ENCODE measurements at places on chromosomes 1 and 21.

- DNase-seq: peak; percentile 52
Measured at GRCh38 chr1:26015358-26015757, 6.2 kb upstream of the EXTL1 start.

DNA sequence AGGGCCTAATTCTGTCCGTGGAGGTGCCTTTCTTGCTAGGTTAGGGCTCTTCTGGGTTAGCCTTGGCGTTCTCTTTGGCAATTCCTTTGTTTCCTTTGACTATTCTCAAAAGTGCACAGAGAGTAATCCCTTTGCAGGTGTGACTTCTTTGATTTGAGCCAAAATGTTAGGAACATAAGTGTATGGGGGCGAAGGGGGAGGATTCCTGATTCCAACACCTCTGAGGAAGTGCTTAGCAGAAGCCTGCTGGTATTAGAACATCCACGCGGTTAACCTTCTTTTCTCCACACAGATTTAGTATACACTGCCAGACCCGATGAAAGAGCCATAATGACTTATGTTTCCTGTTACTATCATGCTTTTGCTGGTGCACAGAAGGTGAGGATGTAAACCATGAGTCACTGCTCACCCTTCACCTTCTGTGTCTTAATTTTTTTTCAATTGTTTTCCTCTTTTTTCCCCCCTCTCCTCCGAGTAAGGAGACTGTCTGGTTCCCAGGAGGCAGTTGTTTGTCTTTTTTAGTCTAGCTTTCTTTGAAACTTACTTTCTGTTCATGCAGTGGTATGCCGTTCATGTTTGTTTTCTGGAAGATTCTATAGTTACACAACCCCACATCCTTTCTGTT is 48.0 kb downstream of the ACTN2 start:
- no peak for DNase-seq

DNA sequence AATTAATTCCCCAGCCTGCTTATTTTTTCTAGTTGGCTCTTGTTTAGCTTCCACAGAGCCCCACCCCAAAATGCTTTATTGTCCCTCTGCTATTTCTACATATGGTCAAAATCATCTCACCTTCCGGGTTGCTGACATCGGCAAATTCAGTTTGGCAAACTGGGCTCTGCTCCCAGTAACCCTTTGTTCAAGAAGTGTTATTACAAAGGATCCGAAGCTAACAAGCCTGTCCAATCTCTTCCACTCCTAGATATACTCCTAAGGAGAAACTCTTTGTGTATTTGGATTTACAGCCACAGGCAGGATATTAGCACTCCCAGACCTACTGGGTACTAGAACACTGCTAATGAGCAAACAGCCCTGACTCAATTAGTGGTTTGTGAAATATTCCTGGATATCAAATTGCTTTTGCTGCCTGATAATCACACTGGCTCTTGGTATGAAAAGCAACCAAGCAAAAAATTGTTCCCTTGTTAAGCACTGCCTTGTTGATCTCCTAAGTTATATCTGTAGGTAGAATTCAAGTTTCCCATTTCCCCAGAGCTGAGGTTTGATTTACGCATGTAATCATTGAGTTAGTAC is 4.0 kb downstream of the JUN start:
- DNase-seq: no peak

DNA sequence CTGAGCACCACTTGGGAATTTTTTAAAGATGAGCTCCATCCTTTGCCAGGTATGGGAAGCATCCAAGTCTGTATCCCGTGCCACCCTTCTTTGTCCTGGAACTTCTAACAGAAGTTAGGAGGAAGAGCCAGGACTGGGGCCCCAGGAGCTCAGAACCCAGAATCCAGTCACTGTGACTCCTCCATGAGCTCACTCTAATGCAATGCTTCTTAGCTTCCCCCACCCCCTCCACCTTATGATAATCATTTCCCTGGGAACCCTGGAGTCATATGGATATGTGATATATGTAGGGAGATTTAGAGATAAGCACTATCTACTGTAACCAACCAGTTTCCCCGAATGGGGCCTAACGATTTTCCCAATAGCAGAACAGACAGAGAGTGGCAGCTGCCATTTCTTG is 758 bp upstream of the SPRR5 start:
- DNase-seq: no peak

DNA sequence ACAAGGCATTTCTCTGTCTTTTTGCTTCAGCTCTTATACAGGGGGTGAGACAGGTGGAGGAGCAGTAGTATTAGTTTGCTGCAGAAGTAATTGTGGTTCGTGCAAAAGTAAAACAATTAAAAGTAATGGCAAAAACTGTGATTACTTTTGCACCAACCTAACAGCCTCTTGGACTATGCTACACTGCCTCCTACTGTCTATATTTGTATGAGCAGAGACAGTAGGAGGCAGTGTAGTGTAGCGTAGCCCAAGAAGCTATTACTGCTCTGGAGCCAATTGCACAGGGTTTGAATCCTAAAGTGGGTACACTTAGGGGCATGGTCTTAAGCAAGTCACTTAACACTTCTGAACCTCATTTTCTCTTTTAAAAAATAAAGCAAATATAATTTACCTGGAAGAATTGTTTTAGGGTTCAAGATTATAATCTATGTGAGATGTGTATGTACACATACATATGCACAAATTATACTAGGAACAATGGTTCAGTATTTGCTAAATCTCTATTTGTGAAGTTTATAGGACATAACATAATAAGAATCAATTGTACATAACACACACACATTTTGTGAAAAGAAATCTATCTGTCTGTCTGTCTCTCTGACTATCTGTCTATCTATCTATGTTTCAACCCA is 103.8 kb downstream of the BRINP3 start:
- DNase-seq: peak; percentile 67

GRCh38 chr1:228099331-228099732 is 3.8 kb downstream of the C1orf35 start:
- no peak for DNase-seq

DNA sequence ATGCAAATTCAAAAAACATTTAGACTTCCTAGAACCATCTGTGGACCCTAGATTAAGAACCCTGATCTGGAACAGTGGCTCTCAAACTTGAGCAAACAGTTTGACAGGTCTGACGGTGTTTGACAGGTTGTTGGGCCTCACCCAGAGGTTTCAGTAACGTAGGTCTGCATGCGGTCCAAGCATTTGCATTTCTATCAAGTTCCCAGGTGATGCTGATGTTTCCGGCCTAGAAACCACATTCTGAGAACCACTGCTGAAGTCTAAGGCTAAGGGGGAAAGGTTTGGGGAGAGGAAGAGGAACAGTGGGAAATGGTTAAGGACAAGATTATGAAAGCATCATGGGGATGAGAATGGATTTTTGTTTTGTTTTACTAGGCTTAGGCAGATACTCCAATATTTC is 48.6 kb downstream of the MDM4 start:
- no peak for DNase-seq

DNA sequence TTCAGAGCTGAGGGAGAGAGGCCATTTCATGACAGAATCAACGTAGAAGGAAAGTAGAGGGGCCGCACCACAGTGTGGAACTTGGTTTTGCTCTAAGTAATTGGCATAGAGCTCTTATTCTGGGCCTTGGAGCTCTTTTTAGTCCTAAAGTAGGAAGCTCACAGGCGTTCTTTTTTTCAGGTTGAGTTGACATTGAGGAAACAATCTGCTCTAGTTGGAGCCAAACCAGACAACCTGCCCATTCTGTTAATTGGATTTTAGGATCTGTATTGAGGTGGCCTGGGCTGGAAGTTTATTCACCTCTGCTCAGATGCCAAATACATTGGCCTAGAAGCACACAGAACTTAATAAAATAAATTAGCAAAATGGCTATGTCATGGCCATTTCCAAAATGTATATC is 1093.9 kb downstream of the ADGRL2 start:
- DNase-seq: no peak

GRCh38 chr1:117605774-117606648 is at the start of gene TENT5C:
Gene TENT5C (plus strand): TSS chr1:117606048. CDS start chr1:117622869, 16,821 bp downstream.
- peak; percentile 95 for DNase-seq

DNA sequence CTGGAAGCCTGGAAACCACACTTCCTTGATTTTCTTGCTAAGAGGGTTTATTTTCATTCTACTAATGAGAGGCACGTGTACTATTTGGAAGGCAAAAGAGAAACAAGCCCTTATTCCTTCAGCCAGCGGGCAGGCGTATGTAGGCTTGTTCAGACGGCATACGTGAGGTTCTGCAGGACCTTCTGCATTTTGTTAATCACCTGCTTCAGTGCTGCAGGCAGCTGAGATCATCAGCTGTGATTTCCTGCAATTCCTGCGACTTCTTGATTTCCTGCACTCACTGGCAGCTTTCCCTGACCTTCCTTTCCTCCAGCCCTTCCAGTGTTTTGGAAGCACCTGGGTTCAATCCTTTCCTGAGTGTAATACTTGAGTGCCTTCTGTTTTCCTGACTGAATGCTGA is 43.4 kb downstream of the TSNAX start:
- no peak for DNase-seq

- DNase-seq: no peak
Measured at GRCh38 chr1:72915581-72915980, 633.2 kb upstream of the NEGR1 start.
